ENCODE measurements at places on chromosomes 4 and X. TPM values are rescaled to one million over a fixed set of nuclear protein-coding genes. Genes with fewer than 3 reads are reported as not detected.

DNA sequence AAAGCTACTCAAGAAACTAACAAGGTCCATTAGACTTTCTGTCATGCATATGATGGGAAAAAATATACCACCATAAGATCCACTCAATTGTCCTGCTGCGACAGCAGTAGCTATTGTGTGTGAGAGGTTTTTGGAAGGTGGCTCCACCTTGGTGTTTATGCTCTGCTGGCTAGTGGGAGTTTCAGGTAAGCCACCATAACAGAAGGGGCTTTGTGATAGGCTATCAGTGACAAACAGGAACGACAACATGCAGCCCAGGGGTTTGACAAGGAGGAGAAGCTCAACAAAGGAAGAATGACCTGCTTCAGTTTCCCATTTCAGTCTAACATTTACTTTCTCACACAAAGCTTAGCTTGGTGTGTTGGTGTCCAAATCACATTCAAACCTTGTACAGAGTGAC, 182.6 kb downstream of the ATOH1 start:
- no peak for DNase-seq

DNA sequence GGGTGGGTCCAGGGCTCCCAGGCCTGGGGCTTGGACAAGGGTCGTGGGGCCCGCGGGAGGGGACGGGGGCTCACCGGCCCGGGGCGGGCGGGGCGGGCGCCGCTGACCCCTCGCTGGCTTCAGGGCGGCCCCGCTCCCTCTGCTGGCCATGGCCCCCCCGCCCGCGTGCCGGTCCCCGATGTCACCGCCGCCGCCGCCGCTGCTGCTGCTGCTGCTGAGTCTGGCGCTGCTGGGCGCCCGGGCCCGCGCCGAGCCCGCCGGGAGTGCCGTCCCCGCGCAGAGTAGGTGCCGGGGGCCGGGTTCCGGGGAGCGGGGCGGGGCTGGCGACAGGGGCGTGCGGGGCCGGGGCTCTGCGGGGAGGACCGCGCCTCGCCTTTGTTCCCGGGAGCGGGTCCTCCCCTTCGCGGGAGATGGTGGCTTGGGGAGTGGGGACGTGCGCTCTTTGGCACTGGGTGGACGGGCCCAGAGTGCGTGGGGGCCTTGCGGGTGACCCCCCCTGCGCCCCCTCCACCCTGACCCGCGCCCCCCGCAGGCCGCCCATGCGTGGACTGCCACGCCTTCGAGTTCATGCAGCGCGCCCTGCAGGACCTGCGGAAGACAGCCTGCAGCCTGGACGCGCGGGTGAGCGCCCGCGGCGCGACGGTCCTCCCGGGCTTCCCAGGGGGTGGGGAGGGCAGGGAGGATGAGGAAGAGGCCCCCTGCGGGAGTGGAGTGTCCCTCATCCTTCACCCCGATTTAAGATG, 16.8 kb upstream of the NAT8L start:
- no peak for DNase-seq

DNA sequence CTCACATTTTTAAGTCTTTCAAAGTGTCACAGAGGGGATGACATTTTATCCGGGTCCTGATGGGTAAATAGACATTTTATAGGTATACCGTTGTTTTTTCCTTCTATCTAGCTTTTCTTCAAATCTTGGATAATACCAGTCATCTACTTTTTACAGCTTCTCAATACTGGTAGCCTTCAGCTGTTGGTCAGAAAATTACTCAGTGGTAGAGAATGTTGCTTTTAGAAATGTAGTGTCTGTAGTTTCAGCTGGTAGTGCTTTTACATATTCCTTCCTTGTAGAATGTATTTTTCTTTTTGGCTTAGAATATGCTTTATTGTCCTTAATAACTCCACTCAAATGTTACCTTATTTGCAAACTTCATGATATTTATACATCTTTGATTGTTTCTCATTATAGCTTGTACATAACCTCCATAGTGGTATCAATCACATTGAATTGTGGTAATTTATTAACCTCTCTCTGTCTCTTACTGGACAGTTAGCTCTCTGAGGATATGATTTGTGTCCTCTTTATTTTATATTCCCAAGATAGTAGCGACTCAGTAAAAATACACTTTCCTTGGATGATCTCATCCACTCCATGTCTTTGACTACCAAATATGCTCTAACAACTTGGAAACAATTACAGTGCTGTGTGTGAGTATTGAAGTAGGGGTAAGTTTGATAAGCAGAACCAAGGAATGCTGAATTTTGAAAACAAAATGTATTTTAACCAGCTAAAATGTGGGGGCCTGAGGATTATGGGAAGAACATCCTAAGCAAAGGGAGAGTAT, 53.8 kb downstream of the RAP1GDS1 start:
- DNase-seq = no peak

GRCh38 chr4:10960389-10960788, 275.8 kb upstream of the CLNK start:
- DNase-seq = no peak

- no peak for DNase-seq
Measured at GRCh38 chrX:39899856-39900776, 197.6 kb downstream of the BCOR start.

DNA sequence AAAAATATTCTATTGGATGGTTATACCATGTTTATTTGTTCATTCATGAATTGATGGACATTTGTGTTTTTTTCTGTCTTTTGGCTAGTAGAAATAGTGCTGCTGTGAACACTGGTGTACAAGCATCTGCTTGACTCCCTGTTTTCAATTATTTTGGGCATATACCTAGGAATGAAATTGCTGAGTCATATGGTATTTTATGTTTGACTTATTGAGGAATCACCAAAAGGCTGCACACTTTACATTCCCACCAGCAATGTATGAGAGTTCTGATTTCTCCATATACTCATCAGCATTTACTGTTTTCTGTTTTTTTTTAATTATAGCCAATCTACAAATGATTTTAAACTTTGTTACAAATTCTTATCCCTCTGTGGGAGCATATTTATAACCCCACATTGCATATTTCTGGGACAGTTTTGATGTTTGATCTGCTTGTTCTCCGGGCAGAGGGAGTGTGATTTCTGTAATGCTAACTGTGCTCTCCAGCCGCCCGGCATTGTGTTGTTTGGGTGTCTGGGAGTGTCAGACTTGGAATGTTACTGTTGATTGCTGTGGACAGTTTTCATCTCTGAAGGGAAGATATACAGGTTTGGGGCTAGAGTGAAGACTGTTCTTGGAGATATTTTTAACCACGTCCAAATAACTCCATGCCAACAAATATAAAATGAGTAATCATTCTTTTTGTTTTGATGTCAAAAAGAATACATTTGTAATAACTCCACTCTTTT, 60.5 kb upstream of the PGRMC2 start:
- DNase-seq = no peak

DNA sequence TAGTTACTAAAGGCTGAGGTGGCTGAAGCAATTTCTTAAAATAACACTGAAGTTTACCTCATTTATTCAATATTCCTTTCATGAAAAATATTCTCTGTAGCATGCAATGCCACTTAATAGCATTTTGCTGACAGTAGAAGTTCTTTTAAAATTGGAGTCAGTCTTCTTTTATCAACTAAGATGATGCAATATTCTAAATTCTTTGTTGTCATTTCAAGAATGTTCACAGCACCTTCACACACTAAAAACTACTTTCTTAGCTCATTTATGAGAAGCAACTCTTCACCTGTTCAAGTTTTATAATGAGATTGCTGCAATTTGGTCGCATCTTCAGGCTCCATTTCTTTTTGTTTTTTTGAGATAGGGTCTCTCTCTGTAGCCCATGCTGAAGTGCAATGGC, 48.8 kb downstream of the ANAPC10 start:
- DNase-seq = no peak

DNA sequence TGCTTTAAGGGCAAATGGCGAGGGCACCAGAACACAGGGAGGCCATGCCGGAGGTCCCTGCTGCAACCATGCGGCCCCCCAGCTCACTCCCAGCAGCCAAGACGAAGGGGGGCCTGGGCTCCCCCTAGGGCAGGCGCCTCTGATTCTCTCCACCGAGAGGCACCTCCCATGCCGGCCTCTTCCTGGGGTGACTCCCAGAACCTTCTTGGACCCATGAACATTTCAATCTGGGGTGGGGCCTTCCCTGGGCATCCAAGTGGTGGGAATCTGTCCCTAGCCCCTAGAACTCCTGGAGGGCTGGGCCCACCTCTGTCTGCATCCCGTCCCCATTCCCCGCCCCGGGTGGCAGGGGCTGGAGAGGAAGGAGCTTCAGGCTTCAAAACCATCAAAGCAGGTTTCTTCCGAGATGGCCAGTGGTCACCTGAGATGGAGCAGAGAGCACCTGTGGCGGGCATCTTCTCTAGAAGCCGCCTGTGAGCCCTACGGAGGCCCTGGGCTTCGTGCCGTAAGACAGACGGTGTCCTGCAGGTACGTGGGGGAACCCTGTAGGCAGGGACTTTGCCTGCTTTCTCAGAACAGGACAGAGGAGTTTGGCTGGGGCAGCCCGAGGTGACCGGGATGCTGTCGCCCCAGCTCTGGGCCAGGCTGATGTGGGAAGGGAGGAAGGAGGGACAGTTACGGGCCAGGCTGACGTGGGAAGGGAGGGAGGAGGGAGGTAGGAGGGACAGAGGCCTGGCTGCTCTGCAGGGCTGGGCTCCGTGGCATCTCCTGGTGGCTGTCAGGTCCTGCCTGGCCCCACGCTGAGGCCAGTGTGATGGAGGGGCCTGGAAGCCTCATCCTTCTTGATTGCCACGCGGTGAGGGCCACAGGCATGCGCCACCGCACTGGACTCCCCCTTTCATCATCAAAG, 6.8 kb upstream of the SLC25A6 start:
- DNase-seq = no peak

GRCh38 chr4:41280010-41280409, 23.3 kb downstream of the UCHL1 start:
- DNase-seq = no peak

DNA sequence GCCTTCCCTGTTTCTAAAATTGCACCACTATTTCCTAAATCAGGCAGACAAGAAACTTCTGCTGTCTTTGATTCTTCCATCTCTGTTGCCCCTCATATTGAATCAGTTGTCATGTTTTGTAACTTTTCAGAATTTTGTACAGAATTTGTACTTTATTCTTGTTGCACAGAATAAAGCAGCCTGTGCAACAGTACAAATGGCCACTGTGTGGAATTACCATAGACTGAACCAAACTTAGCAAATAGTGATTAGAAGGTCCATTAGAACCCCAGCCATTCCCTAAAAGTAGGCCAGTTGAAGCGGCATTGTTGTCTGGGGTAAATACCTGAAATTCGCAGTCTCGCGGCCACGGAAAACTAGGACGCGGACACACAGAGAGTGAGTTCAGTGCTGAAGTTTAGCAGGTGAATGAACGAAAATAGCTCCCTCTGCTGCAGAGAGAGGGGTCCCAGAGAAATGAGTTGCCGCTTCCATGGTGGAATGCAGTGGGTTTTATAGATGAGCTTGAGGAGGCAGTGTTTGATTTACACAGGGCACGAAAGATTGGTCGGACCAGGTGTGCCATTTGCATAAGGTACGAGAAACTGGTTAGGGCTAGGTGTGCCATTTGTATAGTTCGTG, 71.8 kb downstream of the C4orf33 start:
- DNase-seq = peak; percentile 43

The FUNDC1 gene
- total RNA-seq = 20.7 TPM

The DUSP9 gene
- total RNA-seq = 2.5 TPM

The NAT8L gene
- 20.0 TPM for total RNA-seq

The GPRASP1 gene
- total RNA-seq = 2.0 TPM

The PAGE2 gene
- total RNA-seq = not detected

The ADH6 gene
- total RNA-seq = not detected

The CT45A1 gene
- not detected for total RNA-seq

The SLC34A2 gene
- total RNA-seq = 1.8 TPM

The BCORL1 gene
- 9.6 TPM for total RNA-seq

The TCEAL6 gene
- total RNA-seq = 0.81 TPM
